ENCODE measurements at places on chromosomes 6 and 20.

DNA sequence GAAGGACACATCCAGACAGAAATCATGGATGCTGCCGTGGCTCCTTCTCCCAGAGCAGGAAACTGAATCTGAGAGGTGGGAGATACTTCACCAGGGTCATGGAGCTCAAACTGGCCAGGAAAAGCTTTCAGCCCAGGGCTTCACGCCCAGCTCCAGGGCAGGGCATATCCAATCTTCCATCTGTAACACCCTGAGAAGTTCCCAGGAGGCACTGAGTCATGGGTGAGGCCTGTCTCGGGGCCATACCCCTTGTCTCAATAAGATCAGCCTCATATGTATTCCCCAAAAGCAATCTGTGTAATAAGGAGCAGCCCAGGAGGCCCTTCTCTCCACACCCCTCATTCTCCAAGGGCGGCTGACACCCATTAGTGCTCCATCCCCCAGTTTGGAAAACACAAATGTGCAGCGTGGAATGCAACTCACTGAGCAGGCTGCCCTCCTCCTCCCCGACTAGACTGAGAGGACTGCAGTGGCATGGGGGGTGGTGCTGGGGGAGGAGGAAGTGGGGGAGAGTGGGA is 439.3 kb upstream of the SULF2 start:
- DNase-seq: no peak

DNA sequence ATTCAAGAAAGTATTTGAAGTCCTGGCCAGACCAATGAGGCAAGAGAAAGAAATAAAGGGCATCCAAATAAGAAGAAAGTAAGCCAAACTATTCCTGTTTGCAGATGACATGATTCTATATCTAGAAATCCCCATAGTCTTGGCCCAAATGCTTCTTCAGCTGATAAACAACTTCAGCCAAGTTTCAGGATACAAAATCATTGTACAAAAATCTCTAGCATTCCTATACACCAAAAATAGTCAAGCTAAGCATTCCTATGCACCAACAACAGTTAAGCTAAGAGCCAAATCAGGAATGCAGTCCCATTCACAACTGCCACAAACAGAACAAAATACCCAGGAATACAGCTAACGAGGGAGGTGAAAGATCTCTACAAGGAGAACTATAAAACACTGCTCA is 60.1 kb upstream of the PHIP start:
- DNase-seq: no peak

- no peak for DNase-seq
Measured at GRCh38 chr20:9149796-9150195, 80.9 kb downstream of the PLCB4 start.

GRCh38 chr6:43579171-43579570 is 3.2 kb downstream of the POLH start:
- DNase-seq: no peak

DNA sequence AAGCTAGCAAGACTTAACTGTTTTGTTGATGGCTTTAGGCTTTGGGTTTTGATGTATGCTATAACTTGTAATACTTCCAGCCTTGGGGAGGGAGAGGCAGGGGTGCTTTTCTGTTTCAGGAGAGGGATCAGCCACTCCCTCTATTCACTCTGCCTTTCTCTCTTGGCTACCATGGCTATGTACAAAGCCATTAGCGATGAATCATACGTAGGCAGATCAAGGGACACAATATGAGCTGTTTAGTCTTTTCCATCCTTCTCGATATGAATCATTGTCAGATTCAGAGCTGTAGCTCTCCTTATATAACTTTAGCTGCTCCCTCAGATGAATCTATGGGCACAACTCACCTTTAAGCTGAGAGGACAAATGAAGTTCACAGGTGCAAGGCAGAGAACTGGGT is 230.6 kb downstream of the TSHZ2 start:
- no peak for DNase-seq

GRCh38 chr6:16183187-16183664 is 54.3 kb downstream of the MYLIP start:
- no peak for DNase-seq

DNA sequence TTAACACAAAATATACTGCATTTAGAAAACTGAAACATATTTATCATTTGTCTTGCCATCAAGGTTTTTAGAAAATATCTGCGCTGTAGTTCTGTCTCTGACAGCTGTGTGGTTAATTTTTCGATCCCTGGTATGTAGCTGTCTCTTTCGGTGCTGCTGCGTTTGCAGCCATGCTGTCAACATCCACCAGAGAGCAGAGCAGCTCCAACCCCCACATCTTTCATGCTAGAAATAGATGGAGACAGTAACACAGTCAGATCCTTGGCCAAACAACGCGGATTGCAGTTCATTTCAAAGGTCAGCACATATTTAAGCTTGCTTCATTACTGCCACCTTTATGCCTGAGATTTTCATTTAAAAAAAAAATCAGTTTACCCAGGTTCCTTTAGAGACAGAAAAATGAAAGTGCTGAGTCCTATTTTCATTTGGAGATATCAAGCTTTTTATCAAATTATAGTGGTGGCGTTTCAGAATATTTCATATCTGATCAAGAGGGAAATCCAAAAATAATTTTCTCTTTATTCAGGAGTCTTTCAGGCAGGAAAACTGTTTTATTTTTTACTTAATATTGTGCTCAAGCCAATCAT is 157.7 kb upstream of the MMS22L start:
- DNase-seq: no peak

- no peak for DNase-seq
Measured at GRCh38 chr6:111871725-111872400, 1.4 kb downstream of the FYN start.

DNA sequence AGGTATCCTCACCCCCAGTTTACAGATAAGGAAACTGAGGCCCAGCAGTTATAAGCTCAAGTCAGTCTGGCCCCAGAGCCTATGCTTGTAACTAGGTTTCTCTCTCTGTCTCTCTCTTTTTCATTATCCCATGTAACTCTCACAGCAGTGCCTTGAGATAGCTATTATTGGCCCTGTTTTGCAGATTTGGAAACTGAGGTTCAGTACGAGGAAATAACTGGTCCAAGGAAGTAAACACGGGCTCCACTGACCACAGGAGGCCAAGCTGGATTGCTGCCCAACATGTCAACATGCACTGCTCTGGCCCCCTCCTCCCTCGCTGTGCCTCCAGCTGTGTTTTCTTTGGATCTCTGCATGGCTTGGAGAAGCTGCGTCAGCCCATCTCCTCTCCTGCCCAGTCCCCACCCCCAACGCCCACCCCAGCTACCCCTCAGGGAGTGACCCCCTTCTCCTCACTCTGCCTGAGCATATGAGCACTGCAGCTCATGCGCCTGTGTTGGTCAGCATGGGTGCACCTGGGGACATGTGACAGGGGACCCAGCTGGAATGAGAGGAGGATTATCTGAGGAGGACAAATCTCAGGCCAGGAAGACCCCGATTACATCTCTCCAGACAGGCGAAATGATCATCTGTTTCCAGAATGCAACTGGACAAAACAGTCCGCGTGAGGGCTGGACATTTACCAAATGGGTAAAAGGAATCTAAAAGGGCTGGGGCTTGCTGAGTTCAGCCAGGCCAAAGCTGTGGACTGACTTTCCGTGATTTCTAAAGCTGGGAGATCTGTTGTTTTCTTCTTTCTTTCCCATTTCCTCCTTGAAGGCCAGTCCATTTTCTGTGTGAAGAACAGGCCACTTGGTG is 7.8 kb upstream of the PLTP start:
- no peak for DNase-seq

DNA sequence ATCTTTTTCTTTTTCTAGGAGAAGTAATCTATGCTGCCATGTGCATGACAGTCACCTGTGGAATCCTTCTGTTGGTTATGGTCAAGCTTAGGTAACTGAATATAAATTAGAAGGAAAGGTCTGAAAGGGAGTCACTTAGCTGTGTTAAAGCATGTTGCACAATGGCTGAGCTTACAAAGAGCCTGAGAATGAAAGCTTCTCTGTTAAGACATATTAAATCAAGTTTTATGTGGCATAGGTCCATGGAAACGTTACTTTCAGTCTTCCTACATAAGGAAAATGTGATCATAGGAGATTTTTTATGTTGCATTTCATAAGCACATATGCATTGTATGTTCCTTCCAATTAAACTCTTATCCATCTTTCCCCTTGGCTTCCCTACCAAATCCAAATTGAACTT is 72.1 kb downstream of the GFRAL start:
- no peak for DNase-seq

GRCh38 chr20:16607364-16608276 is 34.4 kb upstream of the KIF16B start:
- DNase-seq: no peak

DNA sequence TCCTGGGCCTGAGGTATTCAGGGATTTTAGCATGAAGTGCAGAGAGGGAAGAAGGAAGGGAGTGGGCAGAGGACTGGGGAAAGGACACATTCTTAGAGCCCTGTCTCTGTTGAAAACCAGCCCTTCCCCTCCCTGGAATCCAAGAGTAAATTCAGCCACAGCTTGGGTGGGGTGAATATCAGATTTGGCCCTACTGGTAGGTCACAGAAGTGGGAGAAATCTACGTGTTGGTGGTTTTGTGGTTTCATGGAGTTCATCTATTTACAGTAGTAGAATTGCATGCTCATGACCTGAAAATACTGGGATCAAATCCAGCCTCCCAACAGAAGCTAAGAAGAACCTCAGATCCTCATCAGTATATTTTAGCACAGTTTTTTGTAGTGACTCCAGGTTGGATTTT is 404.4 kb downstream of the BMP2 start:
- no peak for DNase-seq

- no peak for DNase-seq
Measured at GRCh38 chr20:58568126-58568482, 52.9 kb upstream of the APCDD1L start.

GRCh38 chr20:50293284-50294139 is 102.9 kb downstream of the CEBPB start:
- DNase-seq: no peak

- DNase-seq: no peak
Measured at GRCh38 chr6:38337819-38338465, 301.8 kb downstream of the BTBD9 start.

GRCh38 chr6:12007473-12007872 is 4.6 kb upstream of the HIVEP1 start:
- no peak for DNase-seq

GRCh38 chr6:35590622-35591066 is 77.9 kb upstream of the TULP1 start:
- DNase-seq: no peak

- DNase-seq: no peak
Measured at GRCh38 chr6:45469663-45470062, 91.9 kb upstream of the SUPT3H start.

DNA sequence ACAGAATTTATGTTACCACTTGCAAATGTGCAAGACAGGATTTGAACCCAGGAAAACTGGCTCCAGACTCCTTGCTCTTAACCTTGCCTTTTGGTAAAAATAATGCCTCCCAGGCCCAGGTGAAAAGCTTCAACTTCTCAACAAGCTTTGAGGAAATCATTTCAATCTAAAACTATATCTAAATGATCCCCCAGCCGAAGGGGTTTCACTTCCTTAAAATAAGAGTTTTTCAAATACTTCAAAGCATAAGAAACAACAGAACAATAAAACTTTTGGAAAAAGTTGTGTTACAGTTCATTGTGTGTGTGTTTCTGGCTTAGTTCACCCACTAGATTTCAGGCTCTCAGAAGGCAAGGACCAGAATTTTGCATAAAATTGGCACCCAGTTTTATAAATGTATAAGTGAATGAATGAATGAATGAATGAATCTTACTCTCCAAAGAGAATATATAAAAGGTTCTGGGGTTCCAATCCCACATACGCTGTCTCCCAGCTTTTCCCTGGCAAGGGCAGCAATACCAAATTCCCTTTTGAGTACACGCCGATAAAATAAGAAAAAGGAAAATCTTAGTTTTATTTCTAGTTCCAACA is 5.4 kb downstream of the OR2H2 start:
- DNase-seq: no peak

GRCh38 chr6:299104-299980 is 7.1 kb downstream of the DUSP22 start:
- DNase-seq: no peak

GRCh38 chr20:47529840-47530239 is 28.2 kb downstream of the NCOA3 start:
- no peak for DNase-seq
